Left hindlimb (tissue), 1 donor: ENCODE measurements at places on chromosomes 12 and 14.

DNA sequence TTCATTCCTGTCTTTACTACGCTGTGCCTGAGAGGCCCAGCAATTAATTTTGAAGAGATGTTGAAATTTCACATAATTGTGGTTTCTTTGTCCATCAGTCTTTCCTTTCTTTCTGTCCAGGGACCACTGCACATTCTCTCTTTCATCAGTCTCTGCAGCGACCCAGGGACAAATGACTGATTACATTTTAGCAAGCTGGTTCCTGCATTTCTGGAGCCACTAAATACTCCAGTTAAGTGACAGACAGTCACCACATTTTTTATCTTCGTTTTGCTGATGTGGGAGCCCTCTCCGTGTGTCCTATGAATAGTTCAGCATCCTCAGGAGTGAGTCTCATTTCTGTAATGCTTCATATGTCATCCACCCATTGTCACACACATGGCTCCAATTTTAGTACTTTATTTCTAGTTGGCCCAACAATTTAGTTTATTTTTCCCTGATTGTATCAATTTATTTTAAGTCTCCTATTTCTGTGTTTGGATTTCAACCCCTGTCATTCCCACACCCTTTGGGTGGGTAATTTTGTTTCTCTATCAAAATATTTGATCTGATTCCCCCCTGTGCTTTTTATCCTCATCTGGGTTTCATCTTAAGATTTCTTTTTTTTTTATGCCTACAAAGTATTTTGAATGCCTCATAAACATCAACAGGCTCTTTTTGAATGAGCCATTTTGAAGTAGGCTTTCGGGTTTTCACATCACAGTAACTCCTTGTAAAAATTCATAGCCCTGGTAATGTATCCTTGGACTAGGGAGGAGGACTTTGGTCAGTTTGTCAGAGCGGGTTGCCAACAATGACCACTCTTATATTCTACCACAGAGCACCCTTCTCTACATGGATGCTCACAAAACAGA lies 1196.5 kb downstream of the GALC start:
- DNase-seq: no peak

- DNase-seq: no peak
These were observed 121.2 kb upstream of the LRIG3 start for GRCh38 chr12:59041241-59042121.

DNA sequence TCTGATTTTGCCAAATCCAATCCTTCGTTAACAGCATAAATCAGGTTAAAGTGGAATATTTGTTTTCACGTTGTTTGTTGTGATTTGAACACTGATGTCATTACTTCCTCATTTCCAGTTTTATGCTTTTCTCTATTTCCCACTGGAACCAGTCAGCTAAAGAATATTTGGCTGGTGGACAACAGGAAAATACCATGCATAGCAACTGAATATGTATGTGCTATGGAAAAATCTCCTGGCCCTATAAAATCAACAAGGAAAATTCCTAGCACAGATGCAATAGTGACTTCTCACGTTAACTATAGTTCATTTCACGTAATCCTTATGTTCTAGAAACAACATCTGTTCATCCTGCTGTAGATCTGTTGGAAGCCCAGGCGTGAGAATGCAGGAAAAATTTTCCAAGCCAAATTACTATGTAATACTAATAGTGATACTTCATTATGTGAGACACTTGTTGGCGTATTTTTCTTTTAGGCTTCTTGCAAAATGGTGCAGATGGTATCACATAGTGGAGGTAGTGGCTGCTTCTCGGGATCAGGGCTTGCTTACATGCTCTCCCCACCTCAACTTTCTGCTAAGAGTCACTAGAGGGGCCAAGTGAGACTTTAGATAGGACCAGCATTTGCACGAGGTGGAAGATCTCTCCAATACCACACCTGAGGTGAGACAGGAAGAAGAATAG lies 86.3 kb upstream of the USP44 start:
- no peak for DNase-seq

- DNase-seq: peak; percentile 34
These were observed 17.1 kb downstream of the ACTN1 start for GRCh38 chr14:68961781-68962584.

GRCh38 chr14:94227029-94227428 lies 52.9 kb downstream of the PPP4R4 start:
- DNase-seq: no peak

DNA sequence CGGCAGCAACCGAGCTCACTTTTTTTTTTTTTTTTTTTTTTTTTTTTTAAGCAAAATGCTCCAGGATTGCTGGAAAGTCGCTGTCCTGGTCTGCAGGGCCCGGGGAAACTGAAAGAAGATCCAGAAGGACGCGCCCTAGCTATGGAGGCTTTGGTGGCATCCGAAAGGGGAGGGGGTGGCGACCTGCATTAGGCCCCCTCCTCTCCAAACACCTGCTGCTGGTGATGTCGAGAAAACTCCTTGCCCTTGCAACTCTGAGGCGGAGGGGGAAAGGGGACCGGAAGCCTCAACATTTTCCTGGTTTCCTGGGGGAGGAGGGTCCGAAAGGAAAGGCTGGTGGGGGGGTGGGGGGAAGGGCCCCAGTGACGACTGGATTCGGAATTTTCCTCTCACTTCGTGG lies 421.1 kb downstream of the VRK1 start:
- DNase-seq: no peak

DNA sequence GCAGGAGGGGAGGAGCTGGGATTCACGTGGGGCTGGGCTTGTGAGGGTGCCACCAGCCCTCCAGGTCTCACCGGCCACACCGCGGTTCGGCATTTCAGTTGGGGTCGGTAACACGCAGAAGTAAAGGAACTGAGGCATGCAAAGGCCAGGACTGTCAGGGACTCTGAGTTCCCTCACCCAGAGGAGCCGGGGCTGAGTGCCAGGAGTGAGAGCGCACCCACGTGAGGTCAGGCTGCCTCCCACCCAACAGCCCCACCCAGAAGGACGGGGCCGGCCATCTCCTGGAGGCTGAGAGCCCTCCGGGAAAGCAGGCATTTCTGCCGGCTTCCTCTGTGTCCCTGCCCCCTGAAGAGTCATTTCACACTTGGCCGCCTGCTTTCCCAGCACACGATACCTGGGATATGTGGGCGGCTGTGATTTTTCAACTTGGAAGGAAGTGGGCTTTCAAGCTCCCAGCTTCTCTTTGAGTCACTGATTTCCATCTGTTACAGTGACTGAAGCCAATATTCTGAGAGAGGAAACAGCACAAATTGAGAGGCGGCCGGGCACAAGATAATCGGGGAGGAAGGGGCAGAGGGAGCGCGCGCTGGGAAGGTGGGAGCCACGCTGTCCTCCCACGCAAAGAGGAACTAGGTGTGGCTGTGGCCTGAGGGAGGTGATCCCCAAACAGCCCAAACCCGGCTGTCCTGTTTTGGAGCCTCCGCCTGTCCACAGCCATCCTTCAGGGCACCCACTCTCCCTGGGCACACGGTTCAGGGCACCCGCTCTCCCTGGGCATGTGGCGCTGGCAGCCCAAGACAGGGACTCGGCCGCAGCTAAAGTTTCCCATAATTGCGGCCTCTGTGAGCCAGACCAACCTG lies 19.0 kb downstream of the GALNT9 start:
- no peak for DNase-seq

- DNase-seq: no peak
These were observed 87.2 kb upstream of the FGD4 start for GRCh38 chr12:32312049-32312670.

DNA sequence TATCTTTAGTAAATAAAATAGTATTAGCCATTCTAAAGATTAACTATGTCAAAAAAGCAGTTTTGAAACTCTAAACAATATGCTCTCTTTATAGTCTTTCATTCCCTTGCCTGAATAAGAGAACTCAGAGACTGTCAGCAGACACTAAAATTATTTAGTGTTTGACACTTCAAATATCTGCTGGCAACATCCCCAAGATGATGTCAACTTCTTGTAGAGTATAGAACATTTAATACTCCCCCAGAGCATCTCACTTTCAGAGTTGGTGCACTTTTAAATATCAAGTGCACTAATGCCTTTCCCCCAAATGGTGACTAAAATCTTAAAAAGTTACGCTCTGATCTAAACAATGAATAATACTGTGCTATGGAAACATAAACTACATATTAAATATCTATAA lies 374.9 kb downstream of the SLC6A15 start:
- no peak for DNase-seq

DNA sequence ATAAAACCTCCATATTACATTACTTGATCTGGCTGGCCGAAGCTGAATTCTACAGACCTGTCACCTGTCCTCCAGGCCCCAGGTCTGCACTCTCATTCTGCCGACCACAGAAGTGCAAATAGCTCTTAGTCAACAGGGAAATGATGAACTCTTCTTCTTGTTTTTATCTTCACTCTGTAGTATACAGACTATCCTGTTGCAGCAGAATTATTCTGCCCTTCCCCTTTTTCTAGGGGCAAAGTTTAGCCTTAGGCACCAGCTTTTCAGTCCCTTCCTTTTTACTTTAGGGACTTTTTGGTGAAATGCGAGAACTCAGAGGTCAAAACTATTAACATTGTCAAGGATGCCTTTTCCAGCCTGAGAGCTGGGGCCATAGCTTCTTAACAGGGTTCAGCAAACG lies 229.6 kb upstream of the EGLN3 start:
- DNase-seq: no peak

DNA sequence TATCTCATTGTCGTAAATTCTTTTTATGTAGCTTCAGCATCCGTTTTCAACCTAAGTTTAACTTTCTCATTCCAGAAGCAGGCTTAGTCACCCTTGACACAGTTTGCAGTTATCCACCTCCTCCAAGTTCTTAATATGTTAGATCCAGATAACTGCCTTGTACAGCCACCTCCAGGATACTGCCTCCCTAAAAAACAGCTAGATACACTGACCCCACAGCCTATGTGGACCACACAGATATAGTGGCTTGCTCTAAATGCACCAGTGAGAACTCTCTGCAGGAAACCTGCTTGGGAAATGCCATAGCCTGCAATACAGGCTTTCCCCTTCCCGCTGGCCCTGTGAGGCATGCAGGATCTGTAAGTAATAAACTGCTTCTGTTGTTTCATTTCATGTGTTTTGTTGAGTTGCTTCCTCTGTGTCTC lies 11.1 kb upstream of the RTL1 start:
- no peak for DNase-seq
